Panc1 (cell line): ENCODE measurements at places on chromosomes 2 and 18. TPM values are rescaled to one million over a fixed set of nuclear protein-coding genes. Genes with fewer than 3 reads are reported as not detected.

TSGA10 gene
- 7.5 TPM for total RNA-seq

TUBA3E gene
- total RNA-seq, result not detected

GCG gene
- 0.31 TPM for total RNA-seq

FEV gene
- total RNA-seq, result not detected

CNGA3 gene
- total RNA-seq, result not detected

POTEE gene
- total RNA-seq, result 1.1 TPM

- no peak for DNase-seq
- no peaks in the 10 kb centered on the region for H3K27me3 ChIP-seq
- H3K4me1 ChIP-seq, result no peaks in the 10 kb centered on the region
- H3K4me3 ChIP-seq, result no peak overlapping the region
These were observed 125.6 kb upstream of the CAPN13 start for GRCh38 chr2:30932870-30933269.

DNA sequence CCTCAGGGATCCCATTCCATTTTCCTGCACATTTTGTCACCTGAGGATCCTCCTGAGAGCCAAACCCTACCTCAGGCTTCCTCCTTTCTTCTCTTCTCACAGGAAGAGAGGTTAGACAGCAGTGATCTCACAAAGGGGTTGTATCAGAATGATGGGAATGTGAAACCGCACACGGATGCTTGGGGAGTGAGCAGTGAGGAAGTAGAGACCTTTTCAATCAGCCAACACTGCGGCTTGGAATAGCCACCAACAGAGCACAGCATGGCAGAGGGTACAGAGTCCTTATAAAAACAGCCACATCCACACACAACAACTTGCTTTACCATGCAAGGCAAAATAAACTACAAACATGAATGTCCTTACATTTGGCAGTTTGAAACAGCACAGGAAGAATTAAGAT lies 8.7 kb downstream of the TMEM182 start:
- DNase-seq, result no peak
- no peak overlapping the region for H3K4me3 ChIP-seq

GRCh38 chr18:25467226-25467987 lies 115.4 kb upstream of the ZNF521 start:
- no peak overlapping the region for H3K27ac ChIP-seq
- H3K36me3 ChIP-seq, result no peaks in the 10 kb centered on the region
- no peak overlapping the region for H3K4me3 ChIP-seq
- no peaks in the 10 kb centered on the region for H3K4me1 ChIP-seq

DNA sequence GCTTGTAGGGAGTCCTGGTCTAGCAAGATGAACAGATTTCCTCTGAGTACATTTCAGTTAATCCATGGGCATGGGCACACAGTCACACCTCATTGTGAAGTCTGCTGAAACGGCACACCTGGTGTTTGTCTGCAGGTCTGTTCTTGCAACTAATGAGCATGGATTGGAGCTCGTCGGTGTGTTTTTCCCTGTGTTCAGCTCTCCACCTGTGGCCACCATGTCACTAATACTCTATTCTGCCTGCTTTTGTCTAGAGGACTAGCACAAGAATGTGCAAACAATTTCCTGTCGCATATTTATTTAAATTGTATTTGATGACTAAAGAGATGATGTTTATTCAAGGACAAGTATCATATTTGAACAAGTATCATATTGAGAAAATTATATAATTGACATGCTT lies 24.5 kb upstream of the PPP4R1 start:
- H3K36me3 ChIP-seq, result no peaks in the 10 kb centered on the region
- no peak overlapping the region for H3K4me3 ChIP-seq
- peaks cover 8% of the 10 kb centered on the region; the same call in 1 of the 2 replicates for H3K4me1 ChIP-seq
- H3K27ac ChIP-seq, result no peak overlapping the region
- no peaks in the 10 kb centered on the region for H3K27me3 ChIP-seq

GRCh38 chr2:98709535-98709934 lies 21.4 kb downstream of the MGAT4A start:
- H3K4me3 ChIP-seq, result no peak overlapping the region
- no peak for DNase-seq
- no peaks in the 10 kb centered on the region for H3K36me3 ChIP-seq
- peaks cover 5% of the 10 kb centered on the region; the same call in 1 of the 2 replicates for H3K27me3 ChIP-seq

- H3K4me1 ChIP-seq, result no peaks in the 10 kb centered on the region
- H3K4me3 ChIP-seq, result no peak overlapping the region
These were observed 14.3 kb downstream of the PAX3 start for GRCh38 chr2:222284466-222284865.

DNA sequence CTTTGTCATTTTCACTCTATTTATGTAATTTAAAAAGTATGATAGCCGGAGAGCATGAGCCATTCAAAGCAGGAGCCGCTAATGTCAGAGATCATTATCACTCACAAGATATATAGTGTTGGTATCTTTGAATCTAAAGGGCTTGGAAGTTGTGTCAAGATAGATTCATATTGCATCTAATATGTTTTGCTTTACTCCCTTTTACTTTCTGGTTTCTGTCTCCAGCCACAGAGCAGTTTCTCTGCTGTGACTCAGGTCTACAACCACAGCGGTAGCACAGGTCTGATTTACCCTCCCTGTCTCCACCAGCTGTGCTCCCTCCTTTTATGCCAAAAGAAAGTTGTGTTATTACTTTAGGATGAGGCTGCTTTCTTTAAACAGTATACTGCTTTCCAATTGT lies 424.0 kb downstream of the ARHGAP15 start:
- H3K4me3 ChIP-seq, result no peak overlapping the region
- H3K4me1 ChIP-seq, result no peaks in the 10 kb centered on the region
- no peak overlapping the region for H3K27ac ChIP-seq
- H3K27me3 ChIP-seq, result no peaks in the 10 kb centered on the region
- no peak for DNase-seq
